ENCODE measurements at places on chromosomes 11 and 22. TPM values are rescaled to one million over a fixed set of nuclear protein-coding genes. Genes with fewer than 3 reads are reported as not detected.

GRCh38 chr11:125325196-125325595 is 160.6 kb downstream of the PKNOX2 start:
- no peak for DNase-seq

DNA sequence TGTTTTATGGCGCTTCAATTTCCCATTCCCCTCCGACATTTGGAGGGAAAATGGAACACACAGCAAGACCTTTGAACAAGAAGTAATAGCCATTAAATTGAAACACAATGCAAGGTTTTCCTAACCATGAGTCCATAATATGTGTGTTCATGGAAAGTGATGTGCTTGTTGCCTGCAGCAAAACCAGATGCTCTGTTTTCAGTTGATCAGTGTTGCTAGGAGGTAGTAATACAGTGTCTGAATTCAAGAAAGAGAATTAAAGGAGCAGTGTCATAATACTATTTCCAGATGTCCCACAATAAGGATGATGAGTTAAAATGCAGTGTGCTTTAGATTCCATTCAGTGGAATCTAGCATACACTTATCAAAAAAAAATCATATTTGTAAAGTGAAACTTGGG is 637.4 kb upstream of the API5 start:
- no peak for DNase-seq

- no peak for DNase-seq
These were observed 55.9 kb downstream of the BMAL1 start for GRCh38 chr11:13333456-13333957.

GRCh38 chr11:11976481-11977127 is 31.8 kb downstream of the DKK3 start:
- DNase-seq, result no peak

- DNase-seq, result peak; percentile 72
These were observed 24.4 kb downstream of the SREBF2 start for GRCh38 chr22:41857155-41857859.

DNA sequence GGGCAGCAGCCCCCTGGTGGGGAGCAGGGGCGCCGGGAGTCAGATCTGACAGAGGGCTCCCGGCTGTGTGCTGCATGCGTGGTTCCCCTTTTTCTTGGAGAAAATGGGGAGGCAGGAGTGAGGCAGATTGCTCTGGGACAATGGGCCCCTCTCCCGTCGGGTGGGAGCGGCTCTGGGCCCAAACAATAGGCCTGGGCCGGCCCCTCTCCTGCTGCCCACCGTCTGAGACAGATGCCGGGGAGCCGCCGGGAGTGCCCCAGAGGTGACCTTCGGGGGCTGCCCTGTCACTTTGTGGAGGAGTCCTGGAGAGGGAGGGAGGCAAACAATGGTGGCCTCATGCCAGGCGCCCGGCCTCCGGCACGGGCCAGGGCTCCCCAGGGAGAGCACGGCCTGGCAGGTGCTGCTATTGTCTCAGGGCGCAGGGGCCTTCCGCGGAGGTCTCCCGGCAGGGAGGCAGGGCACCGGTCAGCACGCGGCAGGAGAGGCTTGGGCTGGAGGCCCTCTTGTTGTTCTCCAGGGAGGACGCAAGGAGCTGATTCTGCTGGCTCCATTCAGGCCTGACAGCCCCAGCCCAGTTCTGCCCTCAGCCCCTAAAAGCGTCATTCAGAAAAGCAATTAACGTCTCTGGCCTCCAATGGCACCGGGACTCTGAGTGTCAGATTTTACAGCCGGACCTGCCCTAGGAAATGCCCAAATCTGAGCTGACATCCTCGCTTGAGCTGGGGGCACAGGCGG is 44.8 kb downstream of the SMIM38 start:
- DNase-seq, result no peak

GRCh38 chr22:40071720-40072119 is 77.0 kb downstream of the FAM83F start:
- no peak for DNase-seq

GRCh38 chr22:32328306-32329201 is 29.1 kb upstream of the RFPL3 start:
- DNase-seq, result no peak

GRCh38 chr11:76436020-76436419 is 8.8 kb upstream of the EMSY start:
- peak; percentile 42 for DNase-seq

DNA sequence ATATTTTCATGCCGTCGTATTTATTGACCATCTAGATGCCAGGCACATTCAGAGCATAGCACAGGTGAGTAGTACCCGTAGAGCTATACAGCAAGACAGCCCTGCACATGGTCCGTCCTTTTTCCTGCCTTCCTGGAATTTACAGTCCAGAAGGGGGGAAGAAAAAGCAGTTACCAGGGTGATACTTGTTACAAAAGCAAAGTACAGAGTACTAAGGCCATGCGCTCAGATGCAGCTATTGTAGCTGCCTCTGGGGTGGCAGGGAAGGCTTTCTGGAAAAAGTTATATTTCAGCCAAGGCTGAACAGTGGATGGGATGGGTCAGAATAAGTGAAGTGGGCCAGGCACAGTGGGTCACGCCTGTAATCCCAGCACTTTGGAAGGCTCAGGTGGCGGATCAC is 36.2 kb downstream of the JHY start:
- no peak for DNase-seq

GRCh38 chr11:108743851-108744250 is 79.0 kb downstream of the DDX10 start:
- peak; percentile 64 for DNase-seq

DNA sequence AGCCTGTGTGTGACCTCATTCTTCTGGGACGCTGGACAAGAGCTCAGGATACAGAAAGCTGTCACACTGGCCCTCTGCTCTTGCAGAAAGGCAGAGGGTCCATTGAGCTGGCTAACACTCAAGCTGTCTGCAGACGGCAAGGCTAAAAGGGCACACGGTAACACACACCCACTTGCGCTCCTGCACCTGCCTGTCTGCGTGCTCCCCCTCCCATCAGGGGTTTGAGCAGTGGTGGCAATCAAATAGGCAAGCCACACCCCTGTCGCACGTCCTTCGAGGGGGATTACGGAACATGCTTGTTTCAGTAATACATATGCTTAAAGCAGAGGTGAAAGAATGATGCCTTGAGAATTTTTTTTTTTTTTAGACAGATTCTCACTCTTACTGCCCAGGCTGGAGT is 7.1 kb upstream of the QSER1 start:
- DNase-seq, result no peak

DNA sequence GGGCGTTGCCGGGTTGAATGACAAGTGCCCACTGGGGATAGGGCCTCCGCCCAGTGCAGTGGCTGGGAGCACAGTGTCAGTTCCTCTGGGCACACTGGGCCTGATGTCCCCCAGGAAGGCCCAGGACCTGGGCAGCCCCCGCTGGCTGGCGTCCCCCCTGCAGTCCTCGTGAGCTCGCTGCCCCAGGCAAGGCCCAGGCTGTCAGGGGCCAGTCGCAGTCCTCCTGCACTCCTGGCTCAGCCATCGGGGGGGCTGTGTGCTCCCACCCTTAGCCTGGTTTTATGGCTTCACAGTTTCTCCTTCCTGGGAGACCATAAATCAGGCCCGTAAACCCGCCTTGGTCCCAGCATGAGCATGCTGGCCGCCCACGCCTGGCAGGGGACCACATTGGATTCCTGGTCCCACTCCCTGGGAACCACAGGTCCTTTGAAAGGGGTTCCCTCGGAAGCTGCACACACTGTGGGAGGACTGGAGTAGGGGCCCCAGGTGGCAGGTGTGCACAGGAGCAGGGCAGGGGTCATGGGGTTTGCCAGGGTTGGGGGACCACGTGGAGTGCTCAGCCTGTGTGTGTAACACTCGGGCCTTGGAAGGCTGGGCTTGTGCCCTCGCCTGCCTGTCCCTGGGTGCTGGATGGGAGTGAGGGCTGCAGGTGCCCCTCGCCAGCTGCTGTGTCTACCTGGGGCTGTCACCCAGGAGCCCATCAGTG is 113.6 kb downstream of the KCNQ1OT1 start:
- DNase-seq, result no peak

- DNase-seq, result no peak
These were observed 1.3 kb downstream of the RBM4B start for GRCh38 chr11:66676282-66676919.

DNA sequence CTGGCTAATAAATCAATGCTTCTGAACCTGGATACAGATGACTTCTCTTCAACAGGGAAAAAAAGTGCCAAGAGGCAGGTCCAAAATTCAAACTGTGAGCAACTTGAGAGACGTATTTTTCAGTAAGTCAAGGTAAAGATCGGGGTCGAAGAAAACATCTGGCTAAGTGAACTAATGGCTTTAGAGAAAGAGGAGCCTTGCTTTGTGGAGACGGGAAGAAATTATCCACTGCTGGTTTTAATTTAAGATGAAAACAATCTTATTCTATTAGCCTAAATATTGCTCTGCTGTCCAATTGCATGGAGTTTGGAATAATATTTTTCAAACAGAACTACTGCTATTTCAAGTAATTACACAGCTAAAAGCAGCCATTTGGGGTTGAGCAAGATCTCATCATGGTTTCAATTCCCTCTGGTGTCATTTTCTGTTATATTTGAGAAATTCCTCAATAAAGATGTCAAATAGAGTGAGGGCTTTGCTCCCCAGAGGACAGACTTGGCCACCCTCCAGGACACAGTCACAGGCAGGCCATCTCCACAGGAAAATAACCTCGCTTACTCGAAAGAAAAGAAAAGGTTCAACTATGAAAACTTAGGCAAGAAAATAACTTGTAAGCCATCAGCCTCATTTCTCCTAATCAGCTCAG is 29.8 kb downstream of the SCUBE1 start:
- DNase-seq, result no peak

- DNase-seq, result no peak
These were observed 13.5 kb downstream of the TSKU start for GRCh38 chr11:76796511-76797198.

- peak; percentile 28 for DNase-seq
These were observed 40.1 kb downstream of the REXO2 start for GRCh38 chr11:114479331-114479730.

DNA sequence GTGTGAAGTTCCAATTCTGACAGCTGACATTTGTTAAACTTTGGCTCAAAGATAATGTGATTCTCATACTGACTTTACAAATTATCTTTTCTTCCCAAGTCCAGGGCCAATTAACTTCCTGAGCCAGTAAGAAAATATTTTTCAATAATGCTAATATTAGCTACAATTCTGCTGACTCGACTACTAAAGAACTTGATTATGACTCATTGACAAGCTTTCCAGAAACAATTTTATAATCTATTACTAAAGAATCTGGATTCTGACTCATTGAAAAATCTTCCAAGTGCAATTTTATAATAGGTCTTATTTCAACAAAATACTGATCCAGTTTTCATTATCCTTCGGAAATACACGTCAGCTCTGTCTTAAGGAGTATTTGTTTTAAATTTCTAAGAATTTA is 12.9 kb upstream of the XKR3 start:
- no peak for DNase-seq

GRCh38 chr11:63951779-63952536 is 13.2 kb downstream of the NAA40 start:
- DNase-seq, result no peak

GRCh38 chr11:48122656-48123055 is 94.0 kb upstream of the OR4B1 start:
- no peak for DNase-seq

- DNase-seq, result peak; percentile 53
These were observed 976.3 kb upstream of the FAT3 start for GRCh38 chr11:91248199-91248807.

GRCh38 chr11:75347781-75348566 is 3.5 kb downstream of the ARRB1 start:
- DNase-seq, result peak; percentile 98

- peak; percentile 16 for DNase-seq
These were observed at the start of gene TUBA8 for GRCh38 chr22:18110194-18110953. Gene TUBA8 (plus strand): TSS chr22:18110809. CDS start chr22:18110866, 57 bp downstream.

- peak; percentile 13 for DNase-seq
These were observed 78.1 kb downstream of the NFAM1 start for GRCh38 chr22:42353883-42354727.

The GAB2 gene
- total RNA-seq, result 5.9 TPM

The TM7SF2 gene
- 5.7 TPM for total RNA-seq

The TRIM66 gene
- 5.0 TPM for total RNA-seq

The CEP126 gene
- 1.1 TPM for total RNA-seq

The OR5P2 gene
- 0.28 TPM for total RNA-seq

The TNNI2 gene
- not detected for total RNA-seq

The KIF18A gene
- total RNA-seq, result 37.2 TPM

The SAA4 gene
- total RNA-seq, result not detected

The RIC3 gene
- not detected for total RNA-seq

The ARHGAP42 gene
- 7.3 TPM for total RNA-seq

The SCGB1C1 gene
- not detected for total RNA-seq

The GGT1 gene
- 1.7 TPM for total RNA-seq

The CABP4 gene
- total RNA-seq, result not detected

The CLTCL1 gene
- total RNA-seq, result 8.1 TPM

The CCDC34 gene
- 2.5 TPM for total RNA-seq

The IL18 gene
- 0.54 TPM for total RNA-seq

The SMTNL1 gene
- total RNA-seq, result not detected
